ENCODE measurements at places on chromosomes 16 and 17. TPM values are rescaled to one million over a fixed set of nuclear protein-coding genes. Genes with fewer than 3 reads are reported as not detected.

DNA sequence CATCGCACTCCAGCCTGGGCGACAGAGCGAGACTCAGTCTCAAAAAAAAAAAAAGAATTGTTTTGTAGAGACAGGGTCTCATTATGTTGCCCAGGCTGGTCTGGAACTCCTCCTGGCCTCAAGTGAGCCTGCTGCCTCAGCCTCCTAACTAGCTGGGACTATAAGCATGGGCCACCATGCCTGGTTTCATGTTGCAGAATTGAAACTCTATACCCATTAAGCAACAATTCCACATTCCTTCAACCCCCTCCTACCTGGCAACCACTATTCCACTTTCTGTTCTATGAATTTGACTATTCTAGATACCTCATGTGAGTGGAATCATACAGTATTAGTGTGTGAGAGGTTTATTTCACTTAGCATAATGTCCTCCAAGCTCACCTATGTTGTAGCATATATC lies 24.5 kb downstream of the RNF135 start:
- no peak overlapping the region for H3K27ac ChIP-seq
- no peak overlapping the region for H3K4me3 ChIP-seq
- H3K36me3 ChIP-seq = peaks cover 35% of the 10 kb centered on the region
- no peak for DNase-seq
- no peaks in the 10 kb centered on the region for H3K4me1 ChIP-seq

DNA sequence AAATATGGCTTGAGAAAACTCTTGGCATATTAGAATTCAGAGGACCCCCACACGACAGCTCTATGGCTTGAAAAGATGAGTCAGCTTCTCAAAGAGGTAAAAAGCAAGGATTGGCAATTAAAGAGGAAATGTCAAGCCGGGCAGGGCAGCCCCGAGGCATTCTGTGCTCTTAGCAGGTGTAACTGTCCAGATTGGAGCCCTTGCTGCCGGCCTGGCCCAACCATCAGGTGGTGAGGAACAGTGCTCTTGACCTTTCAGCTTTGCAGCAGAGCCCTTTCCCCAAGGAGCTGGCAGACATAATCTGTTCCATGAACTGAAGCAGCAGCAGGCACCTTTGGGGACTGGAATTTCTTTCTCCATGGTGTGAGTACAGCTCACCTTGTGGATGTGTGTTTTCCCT lies 287.8 kb downstream of the UTP18 start:
- DNase-seq = no peak
- H3K4me1 ChIP-seq = peaks cover 4% of the 10 kb centered on the region
- H3K27ac ChIP-seq = no peak overlapping the region
- H3K36me3 ChIP-seq = no peaks in the 10 kb centered on the region
- H3K27me3 ChIP-seq = no peaks in the 10 kb centered on the region

- H3K27me3 ChIP-seq = no peaks in the 10 kb centered on the region
- H3K4me3 ChIP-seq = no peak overlapping the region
- peak overlapping the region; percentile 88 for H3K27ac ChIP-seq
- no peaks in the 10 kb centered on the region for H3K36me3 ChIP-seq
- no peak for DNase-seq
These were observed 22.6 kb downstream of the NAA60 start for GRCh38 chr16:3465911-3466584.

GRCh38 chr16:57167953-57168352 lies 17.9 kb downstream of the PSME3IP1 start:
- H3K27ac ChIP-seq = no peak overlapping the region
- no peaks in the 10 kb centered on the region for H3K27me3 ChIP-seq
- peaks cover 22% of the 10 kb centered on the region for H3K4me1 ChIP-seq
- peaks cover 5% of the 10 kb centered on the region for H3K36me3 ChIP-seq
- H3K4me3 ChIP-seq = no peak overlapping the region

GRCh38 chr17:43354371-43354770 lies 44.4 kb upstream of the ARL4D start:
- H3K27ac ChIP-seq = no peak overlapping the region
- H3K4me3 ChIP-seq = no peak overlapping the region
- H3K27me3 ChIP-seq = no peaks in the 10 kb centered on the region

- peaks cover 4% of the 10 kb centered on the region for H3K27me3 ChIP-seq
- H3K4me3 ChIP-seq = no peak overlapping the region
- no peak for DNase-seq
These were observed 26.2 kb downstream of the SHISA9 start for GRCh38 chr16:12927591-12927990.

DNA sequence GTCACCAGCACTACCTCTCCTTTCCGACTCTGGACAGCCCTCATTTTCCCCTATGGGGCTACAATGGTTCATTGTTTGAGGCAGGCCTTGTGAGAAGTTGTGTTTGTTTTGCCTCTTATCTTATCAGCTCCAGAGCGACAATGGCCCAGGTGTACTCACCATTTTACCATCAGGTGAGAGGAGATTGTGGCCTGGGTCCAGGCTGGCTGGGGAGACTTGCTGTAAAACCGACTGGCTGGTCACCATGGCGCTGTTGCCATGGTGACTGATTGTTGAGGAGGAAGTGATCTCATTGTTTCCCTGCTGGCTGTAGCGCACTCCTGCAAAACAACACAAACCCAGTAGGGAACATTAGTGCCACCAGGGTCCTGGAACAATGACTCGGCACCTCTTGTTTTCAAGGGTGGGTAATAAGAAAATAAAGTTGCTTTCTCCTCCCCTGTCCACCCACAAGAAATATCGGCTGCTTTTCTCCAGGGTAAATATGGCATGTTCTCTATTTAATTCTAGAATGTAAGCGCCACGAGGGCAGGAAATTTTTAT lies 34.4 kb downstream of the HNF1B start:
- no peak overlapping the region for H3K4me3 ChIP-seq
- no peak for DNase-seq
- H3K27me3 ChIP-seq = peaks cover 40% of the 10 kb centered on the region
- no peaks in the 10 kb centered on the region for H3K36me3 ChIP-seq
- H3K4me1 ChIP-seq = no peaks in the 10 kb centered on the region

DNA sequence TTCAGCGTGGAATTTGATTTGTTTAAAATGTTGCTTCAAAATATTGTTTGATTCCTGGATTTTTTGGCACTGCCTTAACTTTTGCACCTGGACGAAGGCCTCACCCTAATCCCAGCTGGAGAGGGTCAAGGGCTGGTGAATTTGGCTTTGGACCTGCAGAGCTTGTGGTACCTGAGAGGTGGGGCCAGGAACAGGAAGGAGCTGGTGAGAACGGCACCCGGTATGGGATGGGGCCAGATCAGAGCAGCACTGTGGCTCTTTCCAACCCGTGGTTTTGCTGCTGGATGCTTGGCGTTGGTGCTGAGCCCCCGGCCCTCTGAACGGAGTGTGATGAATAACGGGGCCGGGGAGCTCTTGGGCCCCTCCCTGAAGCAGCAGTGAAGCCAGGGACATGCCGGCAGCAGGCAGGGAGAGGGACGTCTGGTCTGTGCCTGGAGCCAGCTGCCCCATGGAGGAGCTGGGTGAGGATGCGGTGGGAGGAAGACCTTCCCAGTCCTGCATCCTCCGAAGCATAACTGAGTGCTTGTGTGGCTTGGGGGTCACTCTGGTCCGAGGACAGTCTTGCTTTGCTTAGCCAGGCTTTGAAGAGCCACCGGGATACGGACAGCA lies 275.4 kb downstream of the SEC14L1 start:
- no peak for DNase-seq
- H3K4me1 ChIP-seq = peaks cover 71% of the 10 kb centered on the region
- H3K4me3 ChIP-seq = no peak overlapping the region
- peaks cover 6% of the 10 kb centered on the region for H3K36me3 ChIP-seq

DNA sequence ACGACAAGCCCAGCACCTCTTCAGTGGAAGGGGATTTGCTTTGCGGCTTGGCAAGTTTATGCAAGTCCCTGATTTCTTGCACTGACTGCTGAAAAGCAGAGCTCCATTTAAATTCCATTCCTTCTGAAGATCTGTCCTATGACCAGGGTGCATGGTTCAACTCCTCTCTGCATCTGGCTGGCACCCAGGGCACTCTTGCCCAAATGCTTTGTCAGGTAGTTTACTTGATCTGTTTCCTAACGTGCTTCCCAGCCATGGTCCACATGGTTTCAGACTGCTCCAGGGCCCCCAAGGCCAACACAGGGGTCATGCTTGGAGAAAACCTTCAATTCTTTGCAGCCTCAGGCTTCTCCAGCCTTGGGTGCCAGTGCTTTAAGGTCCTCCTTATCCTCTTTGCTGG lies 11.2 kb upstream of the HP start:
- no peaks in the 10 kb centered on the region for H3K4me1 ChIP-seq
- H3K27ac ChIP-seq = no peak overlapping the region
- no peaks in the 10 kb centered on the region for H3K27me3 ChIP-seq
- H3K4me3 ChIP-seq = no peak overlapping the region
- H3K36me3 ChIP-seq = peaks cover 26% of the 10 kb centered on the region

- peaks cover 6% of the 10 kb centered on the region for H3K4me1 ChIP-seq
- no peak for DNase-seq
- no peak overlapping the region for H3K27ac ChIP-seq
These were observed 253.0 kb downstream of the HS3ST3B1 start for GRCh38 chr17:14553847-14554246.

DNA sequence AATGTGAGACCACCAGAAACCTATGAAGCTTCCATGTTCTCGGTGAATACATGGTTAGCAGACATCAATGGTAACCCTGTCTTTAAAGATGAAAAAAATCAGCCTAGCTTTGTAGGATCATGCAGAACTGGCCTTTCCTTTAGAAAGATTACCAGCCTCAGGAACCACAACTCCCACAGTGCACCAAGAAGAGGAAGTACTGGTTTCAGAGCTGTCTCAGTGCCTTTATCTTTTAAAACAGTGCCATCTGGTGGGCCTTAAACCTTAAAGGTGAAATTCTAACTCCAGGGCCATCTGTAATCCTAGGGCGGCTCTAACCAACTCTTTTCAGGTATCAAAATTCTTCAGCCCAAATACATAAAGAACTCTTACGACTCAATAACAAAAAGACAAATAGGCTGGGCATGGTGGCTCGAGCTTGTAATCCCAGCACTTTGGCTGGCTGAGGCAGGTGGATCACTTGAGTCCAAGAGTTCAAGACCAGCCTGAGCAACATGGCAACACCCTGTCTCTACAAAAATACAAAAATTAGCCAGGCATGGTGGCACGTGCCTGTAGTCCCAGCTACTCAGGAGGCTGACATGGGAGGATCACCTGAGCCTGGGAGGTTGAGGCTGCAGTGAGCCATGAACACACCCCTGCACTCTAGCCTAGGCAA lies 5.4 kb downstream of the ATPAF2 start:
- H3K36me3 ChIP-seq = no peaks in the 10 kb centered on the region
- peak overlapping the region; percentile 81 for H3K27ac ChIP-seq
- DNase-seq = peak; percentile 48
- no peak overlapping the region for H3K4me3 ChIP-seq

- H3K27ac ChIP-seq = no peak overlapping the region
- no peaks in the 10 kb centered on the region for H3K27me3 ChIP-seq
- H3K4me3 ChIP-seq = no peak overlapping the region
- DNase-seq = no peak
These were observed 304.7 kb downstream of the ZFHX3 start for GRCh38 chr16:72743011-72743761.

DNA sequence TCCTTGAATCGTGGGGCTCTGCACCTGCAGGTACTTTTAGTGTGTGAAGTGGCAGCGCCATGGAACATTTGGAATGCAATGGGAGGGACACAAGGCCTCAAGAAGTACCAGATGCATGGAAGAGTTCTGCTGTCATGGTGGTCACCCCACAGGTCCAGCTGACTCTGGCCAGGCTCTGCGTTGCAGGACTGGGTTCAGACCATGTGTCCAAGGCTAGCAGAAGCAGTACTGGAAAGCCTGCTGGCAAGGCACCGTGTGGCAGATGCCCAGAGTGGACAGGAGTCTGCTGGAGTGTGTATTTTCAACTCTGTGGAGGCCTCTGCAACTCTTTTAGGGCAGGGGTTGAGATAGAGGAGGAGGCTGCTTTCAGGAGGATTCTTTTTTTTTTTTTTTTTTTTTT lies 2.1 kb downstream of the PIPOX start:
- H3K4me1 ChIP-seq = peaks cover 23% of the 10 kb centered on the region
- H3K4me3 ChIP-seq = no peak overlapping the region
- no peak overlapping the region for H3K27ac ChIP-seq
- DNase-seq = no peak

GRCh38 chr16:78275420-78275819 lies 176.0 kb downstream of the WWOX start:
- no peaks in the 10 kb centered on the region for H3K4me1 ChIP-seq
- no peak overlapping the region for H3K27ac ChIP-seq
- no peaks in the 10 kb centered on the region for H3K27me3 ChIP-seq
- DNase-seq = no peak
- H3K4me3 ChIP-seq = no peak overlapping the region

GRCh38 chr16:5015351-5015750 lies 18.4 kb downstream of the NAGPA start:
- no peak overlapping the region for H3K27ac ChIP-seq
- H3K36me3 ChIP-seq = no peaks in the 10 kb centered on the region
- H3K4me1 ChIP-seq = no peaks in the 10 kb centered on the region
- H3K4me3 ChIP-seq = no peak overlapping the region

- no peaks in the 10 kb centered on the region for H3K4me1 ChIP-seq
- H3K27ac ChIP-seq = no peak overlapping the region
- H3K4me3 ChIP-seq = no peak overlapping the region
- H3K36me3 ChIP-seq = no peaks in the 10 kb centered on the region
- no peaks in the 10 kb centered on the region for H3K27me3 ChIP-seq
These were observed 566.0 kb upstream of the PSMD7 start for GRCh38 chr16:73730481-73731090.

- no peaks in the 10 kb centered on the region for H3K4me1 ChIP-seq
- no peaks in the 10 kb centered on the region for H3K36me3 ChIP-seq
- H3K27ac ChIP-seq = no peak overlapping the region
- no peak for DNase-seq
- H3K4me3 ChIP-seq = no peak overlapping the region
These were observed 224.9 kb downstream of the CNTNAP4 start for GRCh38 chr16:76502063-76502462.

- peaks cover 21% of the 10 kb centered on the region for H3K4me1 ChIP-seq
- no peaks in the 10 kb centered on the region for H3K27me3 ChIP-seq
- H3K36me3 ChIP-seq = peaks cover 68% of the 10 kb centered on the region
- no peak for DNase-seq
These were observed 33.9 kb downstream of the PLD6 start for GRCh38 chr17:17172001-17172939.

DNA sequence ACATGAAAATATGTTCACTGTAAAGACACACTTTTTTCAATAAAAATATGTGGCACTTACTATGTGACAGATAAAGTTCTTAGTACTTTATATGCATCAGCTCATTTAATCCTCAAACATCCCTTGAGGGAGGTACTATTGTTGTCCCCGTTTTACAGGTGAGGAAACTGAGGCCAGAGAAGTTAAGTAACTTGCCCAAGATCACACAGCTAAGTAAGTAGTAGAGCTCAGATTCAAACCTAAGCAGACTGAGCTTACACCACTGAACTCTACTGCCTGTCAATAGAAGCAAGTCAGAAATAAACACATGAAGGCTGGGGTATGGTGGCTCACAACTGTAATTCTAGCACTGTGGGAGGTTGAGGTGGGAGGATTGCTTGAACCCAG lies 13.9 kb downstream of the CDH3 start:
- no peak overlapping the region for H3K27ac ChIP-seq
- peaks cover 3% of the 10 kb centered on the region for H3K27me3 ChIP-seq

Gene C17orf100
- total RNA-seq = 3.4 TPM

Gene MPP2
- total RNA-seq = 2.4 TPM

Gene GP1BA
- not detected for total RNA-seq

Gene MT1M
- not detected for total RNA-seq

Gene PRSS33
- not detected for total RNA-seq

Gene UNC13D
- 147 TPM for total RNA-seq

Gene IL17C
- total RNA-seq = 0.49 TPM

Gene ALOX15B
- total RNA-seq = not detected

Gene CDK3
- total RNA-seq = 12.5 TPM

Gene ADGRG3
- total RNA-seq = not detected

Gene P2RX5
- 23.7 TPM for total RNA-seq

Gene ASPSCR1
- total RNA-seq = 43.0 TPM
